ENCODE measurements at places on chromosomes 6 and 20. TPM values are rescaled to one million over a fixed set of nuclear protein-coding genes. Genes with fewer than 3 reads are reported as not detected.

DNA sequence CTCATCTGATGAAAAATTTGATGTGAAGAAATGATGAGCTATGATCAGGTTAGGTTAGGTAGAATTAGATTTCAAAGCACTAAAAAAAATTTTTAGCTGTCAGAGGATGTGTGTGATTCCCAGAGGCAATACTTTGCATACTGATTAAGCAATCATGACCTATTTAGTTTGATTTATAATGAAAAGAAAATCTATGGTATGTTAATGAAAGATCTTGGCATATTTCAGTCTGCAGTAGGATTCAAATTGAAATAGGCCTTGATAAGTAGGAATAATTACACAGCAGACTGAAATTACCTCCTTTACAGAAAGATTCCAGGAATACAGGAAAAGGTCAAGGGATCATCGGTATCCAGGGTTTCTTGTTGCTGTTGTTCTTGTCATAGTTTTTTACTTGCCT lies 69.3 kb downstream of the HDDC2 start:
- no peak for DNase-seq

DNA sequence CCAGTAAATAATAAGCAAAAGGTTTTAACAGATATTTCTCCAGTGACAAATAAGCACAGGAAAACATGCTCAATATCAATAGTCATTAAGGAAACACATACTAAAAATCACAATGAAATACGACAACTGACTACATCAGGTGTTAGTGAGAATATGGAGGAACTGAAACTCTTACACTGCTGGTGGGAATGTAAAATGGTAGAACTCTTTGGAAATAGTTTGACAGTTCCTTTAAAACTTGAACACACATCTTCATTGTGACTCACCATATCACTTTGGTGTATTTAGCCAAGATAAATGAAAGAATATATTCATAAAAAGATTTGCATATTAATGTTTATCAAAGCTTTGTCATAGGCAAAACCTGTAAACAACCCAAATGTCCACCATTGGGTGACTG lies 11.3 kb upstream of the MAP3K5 start:
- no peak for DNase-seq

DNA sequence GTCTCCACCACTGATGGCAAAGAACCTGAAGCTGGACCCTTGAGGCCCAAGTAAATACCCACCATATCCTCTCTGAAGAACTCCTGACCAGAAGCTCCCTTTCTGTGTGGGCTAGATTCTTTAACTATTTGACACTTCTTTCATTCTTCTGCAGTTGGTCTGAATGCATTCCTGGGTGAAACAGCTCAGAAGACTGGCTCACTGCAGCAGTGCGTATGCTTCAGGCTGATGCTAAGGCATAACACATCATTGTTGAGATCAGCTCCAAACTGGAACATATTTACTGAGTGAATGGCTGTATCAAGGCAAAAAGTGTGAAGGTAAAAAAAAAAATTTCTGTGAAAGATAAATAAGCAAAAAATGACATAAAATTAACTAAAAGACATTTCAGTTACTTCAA lies 19.7 kb downstream of the ZSCAN23 start:
- DNase-seq, result no peak

Gene PTPRT
- total RNA-seq, result not detected

GRCh38 chr20:25309395-25310267 lies 61.7 kb downstream of the PYGB start:
- peak; percentile 38 for DNase-seq

- DNase-seq, result no peak
These were observed 43.0 kb upstream of the ZNF217 start for GRCh38 chr20:53636540-53637097.

GRCh38 chr6:111817451-111818120 lies 55.7 kb downstream of the FYN start:
- DNase-seq, result no peak

GRCh38 chr6:104629826-104630225 lies 229.9 kb downstream of the HACE1 start:
- no peak for DNase-seq

DNA sequence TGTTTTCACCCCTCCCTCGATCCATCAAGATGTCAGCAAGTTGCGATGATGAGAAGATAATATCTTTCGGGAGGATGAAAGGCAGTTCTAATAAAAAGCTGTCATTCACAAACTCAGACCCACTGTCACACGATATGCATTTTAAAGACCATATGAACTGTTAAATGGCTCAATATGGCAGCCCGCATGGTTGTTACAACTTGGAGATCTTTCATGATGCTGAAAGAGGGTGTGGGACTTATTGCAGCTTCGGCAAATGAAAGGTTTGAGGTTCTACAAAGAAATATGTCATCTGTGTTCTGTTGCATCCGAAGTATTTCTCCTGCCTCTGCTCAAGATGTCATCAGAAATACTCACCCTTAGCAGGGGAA lies 128.5 kb downstream of the CDH4 start:
- no peak for DNase-seq

DNA sequence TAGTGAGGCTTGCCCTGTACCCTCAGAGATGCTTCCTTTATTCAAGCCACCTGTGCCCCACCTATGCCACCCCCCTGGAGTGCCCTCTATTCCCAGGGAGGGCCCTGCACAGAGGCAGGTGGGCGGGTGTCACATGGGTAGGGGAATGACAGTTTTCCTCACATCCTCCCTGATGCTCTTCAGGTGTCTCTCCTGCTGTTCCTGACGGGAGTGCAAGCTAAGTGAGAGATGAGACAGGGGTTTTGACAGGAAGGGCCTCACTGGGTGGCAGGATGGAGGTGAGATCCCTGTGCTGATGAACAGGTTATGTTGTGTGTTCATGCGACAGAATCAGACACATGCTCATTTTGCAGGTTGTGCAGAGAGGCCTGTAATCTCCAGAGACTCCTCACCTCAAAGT lies 164.1 kb upstream of the CHD6 start:
- no peak for DNase-seq

- peak; percentile 4 for DNase-seq
These were observed 46.4 kb downstream of the IMPG1 start for GRCh38 chr6:76026101-76026500.

All from activated CD4-positive, alpha-beta T cell treated with anti-CD3 and anti-CD28 coated beads for 36 hours (primary cell).